ENCODE measurements at places on chromosomes 7 and 10. TPM values are rescaled to one million over a fixed set of nuclear protein-coding genes. Genes with fewer than 3 reads are reported as not detected.

DNA sequence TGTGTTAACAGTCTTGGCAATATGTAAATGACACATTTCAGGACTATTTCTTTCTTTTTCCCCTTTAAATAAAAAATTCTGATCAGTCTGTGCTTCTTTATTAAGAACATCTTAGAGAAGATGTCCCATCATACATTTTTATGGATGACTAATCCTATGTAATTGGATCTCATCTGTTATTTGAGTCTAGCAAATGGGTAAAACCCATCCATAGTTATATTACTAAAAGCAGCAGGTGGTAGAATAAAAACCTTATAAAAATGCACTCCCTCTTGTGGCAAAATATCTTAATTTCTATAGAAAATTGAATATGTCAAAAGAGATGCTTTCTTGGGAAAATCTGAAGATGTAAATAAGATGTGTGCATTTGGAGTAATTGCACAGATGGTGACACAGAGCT, 35.3 kb downstream of the TRRAP start:
- DNase-seq, result no peak

The GRM8 gene
- not detected for total RNA-seq

The CTAGE4 gene
- total RNA-seq, result 0.29 TPM

GRCh38 chr7:101154693-101155102, 422 bp downstream of the AP1S1 start:
- DNase-seq, result no peak

GRCh38 chr10:61992059-61992460, 90.6 kb downstream of the ARID5B start:
- peak; percentile 23 for DNase-seq

GRCh38 chr7:6271694-6272440, 557 bp downstream of the CYTH3 start:
- no peak for DNase-seq

- no peak for DNase-seq
Observed at GRCh38 chr10:133219782-133220181, 10.2 kb upstream of the UTF1 start.

GRCh38 chr7:96179837-96180236, 142.1 kb downstream of the SLC25A13 start:
- peak; percentile 2 for DNase-seq

GRCh38 chr7:66907731-66908130, 13.3 kb upstream of the TMEM248 start:
- no peak for DNase-seq

DNA sequence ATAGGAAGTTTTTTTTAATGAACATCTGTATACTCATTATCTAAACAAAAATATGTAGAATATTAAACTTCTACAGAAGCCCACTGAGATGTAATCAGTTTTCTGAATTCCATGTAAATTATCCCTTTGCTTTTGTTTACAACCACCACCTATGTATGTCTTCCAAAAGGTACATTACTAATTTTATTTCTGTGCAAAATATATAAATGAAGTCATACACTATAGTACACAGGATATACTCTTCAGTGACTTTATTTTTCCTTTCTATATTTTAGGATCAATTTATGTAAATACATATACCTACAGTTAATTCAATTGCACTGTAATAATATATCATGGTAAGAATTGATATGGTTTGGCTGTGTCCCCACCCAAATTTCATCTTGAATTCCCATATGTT, 1236.9 kb downstream of the DNAJB9 start:
- no peak for DNase-seq

The MEOX2 gene
- 1.2 TPM for total RNA-seq

DNA sequence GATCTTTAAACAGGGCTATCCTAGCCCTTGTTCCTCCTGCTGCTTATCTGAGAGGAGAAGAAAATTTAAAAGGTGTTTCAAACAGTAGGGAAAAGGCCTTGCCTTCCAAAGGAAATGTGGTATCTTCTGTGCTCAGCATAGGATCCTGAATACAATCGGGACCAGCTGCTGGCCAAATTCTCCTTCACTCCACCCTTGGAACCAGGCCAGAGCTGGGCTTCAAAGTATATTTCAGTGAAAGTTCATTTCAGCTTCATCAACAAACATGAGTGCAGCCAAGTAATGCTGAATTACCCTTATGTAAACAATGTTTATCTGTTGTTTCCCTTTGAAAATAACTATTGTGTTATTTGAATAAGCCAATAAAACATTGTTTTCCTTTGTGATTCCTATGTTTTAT, 146.5 kb upstream of the MEOX2 start:
- no peak for DNase-seq

GRCh38 chr7:71386152-71386785, 254.3 kb downstream of the GALNT17 start:
- DNase-seq, result no peak

DNA sequence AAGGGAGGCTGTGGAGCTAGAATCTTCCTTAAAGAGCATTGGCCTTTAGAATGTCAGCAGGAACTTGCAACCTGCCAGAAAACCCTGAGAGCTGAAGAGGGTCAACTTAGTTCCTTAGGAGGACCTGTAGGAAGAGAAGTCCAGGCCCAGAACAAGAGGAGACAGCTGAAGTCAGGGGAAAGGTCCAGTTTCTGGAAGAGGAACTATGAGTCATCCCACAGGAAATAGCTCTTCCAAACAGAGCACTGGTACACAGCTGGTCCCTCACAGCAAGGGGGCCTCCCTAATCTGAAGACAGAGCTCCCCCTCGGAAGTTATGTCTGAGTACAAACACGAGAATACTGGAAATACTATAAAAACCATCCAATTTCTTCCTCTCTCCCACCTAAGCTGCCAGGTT, 98.9 kb downstream of the HERPUD2 start:
- peak; percentile 64 for DNase-seq

The CWF19L1 gene
- total RNA-seq, result 31.2 TPM

GRCh38 chr7:12709726-12710502, 22.5 kb downstream of the ARL4A start:
- DNase-seq, result peak; percentile 8
